ENCODE measurements at places on chromosomes 1 and 21.

GRCh38 chr21:45853703-45854342 is 127.7 kb upstream of the COL6A1 start:
- DNase-seq: no peak

- no peak for DNase-seq
Measured at GRCh38 chr1:167501515-167502191, 16.7 kb downstream of the CD247 start.

DNA sequence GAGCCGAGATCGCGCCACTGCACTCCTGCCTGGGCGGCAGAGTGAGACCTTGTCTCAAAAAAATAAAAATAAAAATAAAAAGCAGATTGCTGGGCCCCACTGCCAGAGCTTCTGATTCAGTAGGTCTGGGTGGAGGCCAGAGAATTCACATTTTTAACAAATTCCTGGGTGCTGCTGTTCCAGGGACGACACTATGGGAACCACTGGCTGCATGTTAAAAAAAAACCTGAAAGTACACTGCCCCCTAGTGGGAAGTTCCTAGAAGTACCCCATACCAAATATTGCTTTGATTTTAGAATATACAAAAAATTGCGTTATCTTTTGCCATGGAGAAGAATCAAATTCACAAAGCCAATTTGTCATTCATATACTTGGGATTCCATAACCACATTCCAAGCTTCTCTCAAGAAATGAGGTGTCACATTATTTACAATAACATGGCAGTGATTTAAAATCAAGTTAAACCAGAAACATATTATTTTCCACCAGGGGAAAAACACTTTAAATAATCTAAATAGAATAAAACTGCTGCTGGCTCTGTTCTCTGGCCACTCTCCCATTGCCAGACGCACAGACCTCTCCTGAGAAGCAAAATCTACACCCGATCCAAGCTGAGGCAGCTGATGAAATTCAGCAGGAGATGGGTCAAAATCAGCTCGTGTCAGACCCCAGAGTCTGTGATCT is 27.4 kb downstream of the SYF2 start:
- DNase-seq: no peak

DNA sequence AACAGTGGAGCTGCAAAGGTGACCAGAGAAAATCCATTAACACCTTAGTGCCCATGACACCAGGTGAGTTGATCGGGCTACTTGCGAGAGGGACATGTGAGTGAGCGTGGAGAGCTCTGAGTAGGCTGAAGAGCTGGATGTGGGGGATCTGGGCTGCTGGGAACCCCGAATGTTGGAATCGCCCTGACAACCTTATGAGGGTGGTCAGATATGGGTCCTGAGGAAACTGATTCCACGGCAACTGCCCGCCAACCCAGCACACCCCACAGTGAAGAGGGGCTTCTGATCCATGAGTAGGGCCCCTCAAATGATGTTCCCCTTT is 705 bp upstream of the QSOX1 start:
- DNase-seq: no peak

DNA sequence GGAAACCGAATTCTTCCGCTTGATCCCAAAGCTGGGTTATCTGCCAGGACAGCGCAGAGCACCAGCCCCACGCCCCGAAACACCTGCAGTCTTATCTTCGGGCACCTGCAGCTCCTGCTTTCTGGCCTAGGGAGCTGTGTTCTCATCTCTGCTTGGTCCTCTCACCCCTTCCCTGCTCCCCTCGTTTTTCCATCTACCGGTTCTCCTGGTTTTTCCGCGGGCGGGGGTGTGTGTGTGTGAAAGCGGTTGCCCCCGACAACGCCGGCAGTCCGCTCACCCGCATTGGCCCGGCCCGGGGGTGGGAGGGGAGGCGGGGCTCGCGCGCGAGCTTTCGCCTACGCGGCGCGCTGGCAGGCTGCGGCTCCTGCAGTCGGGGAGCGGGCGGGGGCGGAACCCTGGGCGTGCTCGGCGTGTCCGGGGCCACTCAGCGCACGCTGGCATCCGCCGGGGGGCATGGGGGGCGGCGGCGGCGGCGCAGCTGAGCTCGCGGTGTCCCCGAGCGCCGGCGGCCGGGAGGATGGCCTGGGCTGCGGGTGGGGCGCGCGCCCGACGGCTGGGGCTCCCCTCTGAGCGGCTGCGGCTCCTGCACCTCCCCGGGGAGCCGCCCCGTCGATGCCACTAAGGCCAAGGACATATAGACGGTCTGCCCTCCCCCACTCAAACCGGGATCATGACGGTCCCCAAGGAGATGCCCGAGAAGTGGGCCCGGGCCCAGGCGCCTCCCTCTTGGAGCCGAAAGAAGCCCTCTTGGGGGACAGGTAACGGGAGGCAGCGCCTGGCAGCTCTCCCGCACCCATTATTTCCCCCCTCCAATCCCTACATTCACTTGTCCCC is 3.2 kb downstream of the ATP8B2 start:
- DNase-seq: peak; percentile 82

DNA sequence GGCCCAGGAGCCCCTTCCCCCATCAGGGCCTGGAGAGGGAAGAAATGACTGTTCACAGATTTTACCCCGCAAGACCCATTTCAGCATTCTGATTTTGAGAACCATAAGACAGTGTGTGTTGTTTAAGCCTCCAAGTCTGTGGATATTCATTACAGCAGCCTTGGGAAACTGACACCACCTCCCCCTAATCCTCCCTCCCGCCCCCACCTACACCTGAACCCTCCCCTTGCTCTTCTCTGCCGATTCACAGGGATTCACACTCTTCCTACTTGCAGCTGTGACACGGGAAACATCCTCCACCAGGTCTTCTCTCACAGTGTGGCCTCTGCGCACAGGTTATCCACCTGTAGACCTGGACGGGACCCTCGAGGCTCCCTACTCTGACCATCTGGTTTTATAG is 50.1 kb downstream of the RIPK4 start:
- no peak for DNase-seq

DNA sequence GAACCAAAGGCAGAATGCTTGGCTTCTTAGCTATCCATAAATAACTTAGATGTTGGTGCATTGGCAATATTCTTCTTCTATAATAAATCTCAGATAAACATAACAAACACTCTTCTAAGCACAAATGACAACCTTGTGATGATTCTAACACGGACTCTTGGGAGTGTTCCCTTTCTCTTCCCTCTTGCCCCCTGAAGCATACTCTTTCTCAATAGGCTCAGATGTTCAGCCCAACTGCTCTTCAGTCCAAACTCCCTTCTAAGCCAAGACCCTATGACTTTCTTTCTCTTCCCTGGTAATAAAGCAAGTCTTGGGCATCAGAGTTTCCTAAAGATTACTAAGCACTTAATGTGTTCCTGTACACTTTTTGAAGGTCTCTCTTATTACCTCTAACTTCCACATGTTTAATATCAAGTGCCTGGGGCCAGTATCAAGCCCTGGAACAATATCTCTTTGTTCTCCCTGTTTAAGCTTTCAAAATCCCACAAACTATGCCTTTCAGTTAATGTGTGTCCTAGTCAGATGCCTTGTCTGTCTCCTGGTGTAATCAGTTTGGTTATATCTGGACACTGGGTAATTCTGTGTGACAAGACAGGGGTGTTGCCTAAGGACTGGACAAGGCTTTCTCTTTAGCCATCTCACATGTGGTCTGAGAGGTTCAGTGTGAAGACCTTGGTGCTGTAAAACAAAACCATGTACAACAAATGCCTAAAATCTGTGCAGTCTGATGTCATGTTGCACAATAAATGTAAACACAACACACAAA is 92.9 kb upstream of the IVNS1ABP start:
- DNase-seq: no peak

- DNase-seq: no peak
Measured at GRCh38 chr1:184061396-184062003, 10.0 kb downstream of the TSEN15 start.

GRCh38 chr1:93783876-93784275 is 95.1 kb downstream of the DNTTIP2 start:
- DNase-seq: no peak

Measured in stimulated activated CD8-positive, alpha-beta memory T cell treated with anti-CD3 and anti-CD28 coated beads, Interleukin-2, amount 100 ng/mL, for 1 hour (primary cell).